ENCODE measurements at places on chromosomes 12 and 14.

DNA sequence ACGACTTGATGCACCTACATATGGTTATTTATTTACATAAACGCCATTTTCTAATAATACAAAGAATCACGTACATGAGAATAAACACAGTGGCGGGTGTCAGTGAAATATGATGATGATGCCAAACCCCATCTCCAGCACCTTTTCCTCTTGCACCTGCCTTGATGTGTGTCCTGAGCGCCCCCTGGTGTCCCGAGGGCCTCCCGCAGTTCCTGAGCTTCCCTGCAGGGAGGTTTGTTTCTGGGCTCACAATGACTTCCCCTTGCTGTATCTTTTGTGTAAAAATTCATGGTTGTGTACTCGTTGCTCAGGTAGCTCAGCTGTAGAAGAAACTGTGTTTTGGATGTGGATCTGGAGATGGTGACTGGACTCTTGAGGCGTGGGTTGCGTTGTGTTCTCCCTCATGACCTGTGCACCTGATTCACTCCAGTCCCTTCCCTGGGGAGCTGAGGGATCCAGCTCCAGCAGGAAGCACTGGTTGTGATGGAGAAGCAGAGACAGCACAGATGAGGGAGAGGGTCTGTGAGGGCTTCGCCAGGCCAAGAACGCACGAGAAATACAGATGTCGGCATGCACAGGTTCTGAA is 1037.8 kb downstream of the TMEM121 start:
- peak; percentile 72 for DNase-seq

GRCh38 chr14:103597623-103598377 is 31.2 kb upstream of the KLC1 start:
- no peak for DNase-seq

DNA sequence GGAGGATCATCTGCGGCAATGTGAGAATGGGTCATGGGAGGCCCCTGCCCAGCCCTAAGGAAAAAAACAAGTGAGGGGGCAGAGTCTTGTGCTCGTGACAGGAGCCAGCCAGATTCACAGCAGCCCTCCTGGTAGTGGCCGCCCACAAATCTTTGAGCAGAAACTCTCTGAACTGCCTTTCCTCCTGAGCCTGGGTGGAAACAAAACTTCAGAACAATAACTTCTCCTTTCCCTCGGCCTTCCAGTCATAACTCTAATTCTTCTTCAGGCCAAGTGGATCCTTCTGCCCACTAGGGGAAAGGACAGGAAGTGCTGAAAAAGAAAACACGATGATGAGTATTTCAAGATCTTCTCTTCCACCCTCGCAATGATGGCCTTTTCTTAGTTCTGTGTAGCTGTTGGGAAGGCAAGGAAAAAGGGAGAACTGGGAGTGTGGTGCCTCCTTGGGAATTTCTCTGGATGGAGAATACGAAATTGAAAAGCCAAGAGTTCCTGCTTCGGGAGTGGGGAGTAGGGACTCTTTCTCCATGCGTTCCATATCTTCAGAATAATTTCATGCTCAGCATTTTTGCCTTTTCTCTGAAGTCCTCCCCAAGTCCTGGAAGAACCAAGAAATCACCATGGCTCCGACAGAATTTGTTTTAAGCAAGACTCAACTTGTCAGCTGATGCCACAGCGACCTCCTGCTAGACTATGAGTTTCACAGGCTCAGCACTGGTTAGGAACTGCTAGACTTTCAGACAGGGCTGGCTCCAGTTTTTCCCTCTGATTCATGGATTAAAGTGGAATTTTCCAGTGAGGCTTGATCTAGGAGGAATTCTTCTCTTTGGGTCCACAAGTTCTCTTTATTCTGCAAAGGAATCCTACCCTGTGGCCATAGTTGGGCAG is 188.9 kb downstream of the CAND1 start:
- no peak for DNase-seq

- DNase-seq = no peak
These were observed 6.0 kb downstream of the ALKBH2 start for GRCh38 chr12:109087250-109087649.

DNA sequence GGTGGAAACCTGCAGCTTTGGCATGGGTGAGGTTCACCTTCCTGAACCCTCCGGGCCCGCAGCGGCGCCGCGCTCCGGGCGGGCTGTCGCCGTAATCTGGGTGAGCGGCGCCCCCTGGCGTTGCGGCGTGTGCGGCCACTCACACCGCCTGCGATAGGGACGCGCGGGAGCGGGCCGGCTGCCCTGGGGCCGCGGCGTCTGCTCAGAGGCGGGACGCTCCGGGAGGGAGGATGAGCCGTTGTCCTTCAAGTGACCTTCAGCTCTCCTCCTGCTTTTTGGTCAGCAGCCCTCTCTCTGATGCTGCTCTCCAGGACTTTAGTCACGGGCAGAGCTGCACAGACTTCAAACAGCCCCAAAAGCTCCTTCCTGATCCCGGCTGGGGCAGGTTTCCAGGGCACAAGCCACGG is 211.7 kb upstream of the FKBP4 start:
- DNase-seq = peak; percentile 51

- DNase-seq = no peak
These were observed 281.6 kb upstream of the NPAS3 start for GRCh38 chr14:32657081-32657480.

DNA sequence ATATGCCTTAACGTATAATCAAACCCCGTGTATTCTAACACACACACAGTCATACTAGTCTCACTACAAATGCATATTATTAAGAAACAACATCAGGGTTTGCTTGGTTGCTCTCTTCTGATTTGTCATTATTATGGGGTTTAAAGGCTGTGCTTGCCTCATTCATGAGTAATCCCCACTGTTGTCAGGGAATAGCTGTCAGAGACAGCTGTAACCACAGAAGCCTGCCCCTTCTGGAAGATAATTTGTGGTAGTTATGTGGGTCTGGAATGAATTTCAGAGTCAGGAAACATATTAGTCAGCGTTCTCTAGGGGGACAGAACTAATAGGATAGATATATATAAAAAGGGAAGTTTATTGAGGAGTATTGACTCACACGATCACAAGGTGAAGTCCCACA is 456.9 kb upstream of the TMEM132C start:
- no peak for DNase-seq

- no peak for DNase-seq
These were observed 293.0 kb upstream of the TBX3 start for GRCh38 chr12:114976959-114977358.

GRCh38 chr12:106715582-106715981 is 58.9 kb upstream of the RIC8B start:
- DNase-seq = no peak

DNA sequence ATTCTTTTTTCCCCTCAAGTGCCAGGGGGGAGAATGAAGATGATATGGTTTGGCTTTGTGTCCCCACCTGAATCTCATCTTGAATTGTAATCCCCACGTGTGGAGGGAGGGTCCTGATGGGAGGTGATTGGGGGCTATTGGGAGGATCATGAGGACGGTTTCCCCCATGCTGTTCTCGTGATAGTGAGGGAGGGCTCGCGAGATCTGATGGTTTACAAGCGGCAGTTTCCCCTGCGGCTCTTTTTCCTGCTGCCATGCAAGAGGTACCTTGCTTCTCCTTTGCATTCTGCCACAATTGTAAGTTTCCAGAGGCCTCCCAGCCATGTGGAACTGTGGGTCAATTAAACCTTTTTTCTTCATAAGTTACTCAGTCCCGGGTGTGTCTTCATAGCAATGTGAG is 173.7 kb downstream of the CAND1 start:
- DNase-seq = no peak

DNA sequence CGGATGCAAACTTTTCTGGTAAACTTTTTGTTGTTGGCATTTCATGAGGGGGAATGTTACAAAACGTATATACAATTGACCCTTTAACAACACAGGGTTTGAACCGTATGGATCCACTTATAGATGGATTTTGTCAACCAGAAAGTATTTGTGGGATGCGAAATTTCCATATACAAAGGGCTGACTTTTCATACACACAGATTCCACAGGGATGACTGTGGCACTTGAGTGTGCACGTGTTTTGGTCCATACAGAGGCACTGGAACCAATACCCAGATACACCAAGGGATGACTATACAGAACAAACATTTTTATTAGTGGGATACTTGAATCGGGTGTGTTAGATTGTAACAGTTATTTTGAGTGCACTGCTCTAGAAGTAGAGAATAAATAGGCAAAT is 29.8 kb upstream of the CCT2 start:
- DNase-seq = no peak

DNA sequence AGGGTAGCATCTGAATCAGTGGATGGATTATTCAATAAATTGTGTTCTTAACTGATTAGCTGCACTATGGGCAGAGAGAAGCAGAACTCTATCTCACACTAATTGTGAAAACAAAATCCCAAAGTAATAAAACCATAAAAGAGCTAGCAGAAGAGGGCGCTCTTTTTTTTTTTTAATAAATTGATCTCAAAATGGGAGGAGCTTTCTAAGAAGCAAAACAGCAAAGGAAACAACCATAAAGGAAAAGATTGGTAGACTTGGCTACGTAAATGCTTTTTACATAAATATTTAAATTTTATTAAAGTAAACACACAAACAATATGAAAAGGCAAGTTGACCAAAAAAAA is 1.5 kb upstream of the TM7SF3 start:
- DNase-seq = no peak

GRCh38 chr12:71556875-71557274 is 106.8 kb downstream of the ZFC3H1 start:
- no peak for DNase-seq

DNA sequence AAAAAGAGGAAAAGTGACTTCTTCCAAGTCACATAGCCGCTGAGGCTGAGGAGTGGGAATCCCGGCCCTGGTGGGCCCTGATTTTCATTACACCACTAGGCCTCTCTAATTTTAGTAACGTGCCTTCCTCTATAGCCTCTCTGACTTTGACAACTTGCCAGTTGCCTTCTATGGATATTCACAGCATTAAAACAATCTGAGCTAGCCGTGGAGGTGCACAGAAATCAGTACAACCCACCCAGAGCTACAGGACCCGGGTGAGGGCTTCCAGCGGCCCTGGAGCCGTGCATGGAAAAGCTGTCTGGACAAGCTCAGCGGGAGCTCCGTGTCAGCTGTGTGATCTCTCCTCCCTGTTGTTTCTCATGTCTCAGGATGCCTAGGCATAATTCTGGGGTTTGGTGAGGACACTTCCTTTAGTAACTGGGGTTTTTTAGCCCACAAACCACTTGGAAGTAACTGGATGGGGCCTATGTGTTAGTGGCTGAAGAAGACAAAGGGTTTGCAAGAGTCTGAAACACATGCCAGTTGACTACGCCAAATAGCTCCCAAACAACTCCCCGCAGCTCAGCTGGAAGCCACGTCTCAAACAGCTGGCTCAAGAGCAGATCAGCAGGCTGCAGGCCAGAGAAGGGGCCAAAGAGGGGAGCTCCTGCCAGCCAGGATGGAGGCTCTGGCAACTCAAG is 53.0 kb downstream of the SSH1 start:
- DNase-seq = no peak

- no peak for DNase-seq
These were observed 13.0 kb downstream of the TMEM52B start for GRCh38 chr12:10191865-10192264.
